ENCODE measurements at places on chromosomes 12 and 14.

DNA sequence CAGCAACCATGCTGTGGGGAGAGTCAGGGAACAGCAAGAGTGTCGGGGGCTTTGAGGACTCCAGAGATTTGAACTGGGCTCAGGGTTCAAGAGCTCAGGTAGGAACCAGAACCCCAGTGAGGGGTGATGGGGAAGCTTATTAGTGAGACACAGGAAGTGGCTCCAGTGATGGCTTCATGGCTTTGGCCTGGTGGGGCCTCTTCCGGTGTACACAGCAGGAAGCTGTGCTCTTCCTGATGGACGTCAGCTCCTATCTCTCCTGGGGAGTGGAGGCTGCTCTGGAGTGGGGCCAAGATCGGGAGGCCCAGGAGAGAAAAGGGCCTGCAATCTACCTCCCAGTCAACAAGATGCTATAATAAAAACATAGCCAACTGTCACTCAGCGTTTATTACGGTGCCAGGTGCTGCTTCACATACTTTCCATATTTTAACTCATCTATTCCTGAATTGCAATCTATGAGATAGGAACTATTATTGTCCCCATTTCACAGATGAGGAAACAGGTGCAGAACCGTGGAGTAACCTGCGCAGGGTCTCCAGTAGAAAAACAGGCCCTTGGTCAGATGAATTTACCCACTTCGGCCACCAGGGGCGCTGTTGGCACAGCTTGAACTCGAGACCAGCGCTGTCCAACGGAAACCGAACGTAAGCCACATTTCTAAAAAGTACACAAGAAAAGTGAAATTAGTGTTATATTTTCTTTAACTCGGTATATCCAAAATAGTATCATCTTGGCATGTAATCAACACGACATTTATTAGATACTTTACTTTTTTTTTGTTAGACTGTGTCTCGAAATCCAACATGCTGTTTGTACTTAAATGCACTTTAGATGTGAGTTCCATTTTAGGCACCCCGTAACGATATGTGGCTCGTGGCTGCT is 63.6 kb upstream of the DLK1 start:
- peaks cover 45% of the 10 kb centered on the region for H3K27me3 ChIP-seq
- DNase-seq = no peak
- H3K36me3 ChIP-seq = no peaks in the 10 kb centered on the region
- H3K4me3 ChIP-seq = no peak overlapping the region
- no peaks in the 10 kb centered on the region for H3K4me1 ChIP-seq
- no peak overlapping the region for H3K27ac ChIP-seq

DNA sequence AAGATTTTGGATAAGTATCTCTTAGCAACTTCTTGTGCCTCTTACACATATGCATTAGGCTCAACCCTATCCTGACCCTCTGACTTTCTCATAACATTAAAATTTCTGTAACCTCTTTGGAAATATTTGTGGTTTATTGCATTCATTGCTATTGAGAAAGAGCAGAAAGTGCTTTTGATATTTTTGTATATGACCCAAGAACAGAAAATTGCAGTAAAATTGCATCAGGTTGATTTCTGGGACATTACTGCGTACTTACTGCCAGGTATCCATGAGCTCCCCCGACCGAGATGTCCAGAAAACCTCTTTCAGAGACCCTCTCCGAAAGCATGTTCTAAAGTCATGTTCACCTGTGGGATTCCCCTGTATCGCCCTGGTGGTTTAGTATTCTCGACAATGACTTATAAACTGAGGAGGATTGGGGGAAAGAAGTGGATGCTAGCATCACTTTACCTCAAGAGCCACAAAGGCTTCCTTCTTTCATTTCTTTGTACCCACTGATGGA is 14.5 kb upstream of the IL22 start:
- H3K27ac ChIP-seq = no peak overlapping the region
- H3K36me3 ChIP-seq = no peaks in the 10 kb centered on the region
- H3K4me1 ChIP-seq = no peaks in the 10 kb centered on the region
- H3K4me3 ChIP-seq = no peak overlapping the region

DNA sequence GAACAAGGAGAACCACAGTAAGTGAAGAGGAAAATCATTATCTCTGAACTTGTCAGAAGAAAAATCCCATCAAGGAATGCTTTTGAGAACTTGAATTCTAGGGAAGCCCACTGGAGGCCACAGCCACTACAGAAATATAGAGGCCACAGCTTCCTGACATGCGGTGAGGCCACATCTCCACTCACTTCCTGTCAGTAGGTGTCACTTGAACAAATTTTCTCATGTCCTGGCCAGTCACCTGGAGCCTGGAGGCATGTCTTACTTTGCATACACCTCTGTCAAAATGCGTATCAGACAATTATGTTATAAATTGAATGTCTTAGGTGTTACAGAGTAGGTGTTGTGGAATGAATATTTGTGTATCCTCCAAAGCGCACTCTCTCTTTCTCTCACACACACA is 370.3 kb downstream of the DAD1 start:
- no peaks in the 10 kb centered on the region for H3K27me3 ChIP-seq
- H3K4me3 ChIP-seq = no peak overlapping the region
- H3K4me1 ChIP-seq = no peaks in the 10 kb centered on the region
- no peak for DNase-seq

GRCh38 chr14:70827752-70828151 is 18.4 kb upstream of the MAP3K9 start:
- no peaks in the 10 kb centered on the region for H3K36me3 ChIP-seq
- peaks cover 10% of the 10 kb centered on the region for H3K4me1 ChIP-seq
- H3K4me3 ChIP-seq = no peak overlapping the region

GRCh38 chr12:4933411-4933810 is 23.7 kb downstream of the KCNA1 start:
- H3K4me3 ChIP-seq = no peak overlapping the region
- H3K4me1 ChIP-seq = no peaks in the 10 kb centered on the region
- H3K36me3 ChIP-seq = no peaks in the 10 kb centered on the region
- DNase-seq = no peak
- H3K27me3 ChIP-seq = no peaks in the 10 kb centered on the region

- no peak for DNase-seq
- H3K27ac ChIP-seq = peak overlapping the region; percentile 47
- H3K27me3 ChIP-seq = peaks cover 5% of the 10 kb centered on the region
- no peaks in the 10 kb centered on the region for H3K36me3 ChIP-seq
- peaks cover 41% of the 10 kb centered on the region for H3K4me1 ChIP-seq
- H3K4me3 ChIP-seq = no peak overlapping the region
Observed at GRCh38 chr14:95496111-95496681, 20.3 kb downstream of the SYNE3 start.

DNA sequence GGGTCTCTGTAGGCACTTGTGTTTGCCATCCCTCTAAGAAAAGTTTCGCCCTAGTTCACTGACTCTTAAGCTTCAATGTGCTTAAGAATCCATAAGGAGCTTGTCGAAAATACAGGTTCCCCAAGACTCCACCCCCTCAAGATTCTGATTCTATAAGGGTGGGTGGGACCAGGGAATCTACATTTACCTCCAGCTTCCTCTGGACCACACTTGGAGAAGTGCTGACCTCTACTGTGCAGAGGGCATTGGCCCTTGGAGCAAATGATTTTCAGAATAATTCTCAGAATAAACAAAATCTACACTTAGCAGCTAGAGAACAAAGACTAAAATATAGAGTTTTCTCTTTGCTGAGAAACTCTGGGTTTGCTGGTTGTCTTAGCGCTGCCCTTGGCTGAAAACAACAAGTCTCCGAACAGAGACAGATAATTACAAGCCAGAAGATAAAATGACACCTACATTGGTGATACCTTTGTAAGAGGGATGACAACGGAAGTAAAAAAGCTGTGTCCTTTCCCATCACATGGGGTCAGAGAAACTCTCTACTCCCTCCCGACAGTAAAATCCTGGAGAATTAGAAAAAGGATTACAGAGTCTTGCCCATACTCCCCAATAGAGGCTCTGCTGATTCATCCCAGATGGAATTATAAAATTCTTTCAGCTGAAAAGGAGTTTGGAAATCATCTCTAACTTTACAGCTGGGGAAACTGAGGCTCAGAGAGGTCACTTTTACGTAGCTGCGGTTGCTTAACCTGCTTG is 4.8 kb downstream of the TGFB3 start:
- no peak overlapping the region for H3K4me3 ChIP-seq
- peaks cover 33% of the 10 kb centered on the region for H3K4me1 ChIP-seq
- H3K36me3 ChIP-seq = no peaks in the 10 kb centered on the region
- no peaks in the 10 kb centered on the region for H3K27me3 ChIP-seq

GRCh38 chr12:80632835-80633234 is 74.6 kb upstream of the MYF6 start:
- no peaks in the 10 kb centered on the region for H3K27me3 ChIP-seq
- H3K36me3 ChIP-seq = no peaks in the 10 kb centered on the region
- no peak overlapping the region for H3K4me3 ChIP-seq
- DNase-seq = no peak
- H3K27ac ChIP-seq = no peak overlapping the region
- peaks cover 10% of the 10 kb centered on the region for H3K4me1 ChIP-seq

DNA sequence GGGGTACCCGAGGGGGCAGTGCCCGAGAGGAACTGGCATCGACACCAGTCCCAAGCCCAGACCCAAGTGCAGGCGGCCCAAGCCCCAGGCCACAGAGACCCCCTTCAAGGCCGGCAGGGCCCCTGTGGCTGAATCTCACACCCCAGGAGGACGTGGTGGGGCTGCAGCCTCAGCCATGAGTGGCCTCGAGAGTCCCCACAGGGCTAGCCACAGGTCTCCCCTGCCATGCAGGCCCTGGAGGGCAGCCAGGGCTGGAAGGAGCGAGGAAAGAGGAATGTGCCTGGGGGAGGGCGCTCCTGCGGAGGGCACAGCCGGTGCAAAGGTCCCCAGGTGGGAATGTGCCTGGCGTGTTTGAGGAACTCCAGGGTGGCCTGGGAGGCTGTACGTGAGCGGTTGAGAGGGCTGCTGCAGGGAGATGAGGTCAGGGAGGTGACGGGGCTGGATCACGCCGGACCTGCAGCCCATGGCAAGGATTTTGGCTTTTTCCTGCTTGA is 86.1 kb downstream of the NCOR2 start:
- DNase-seq = no peak
- no peaks in the 10 kb centered on the region for H3K27me3 ChIP-seq
- no peak overlapping the region for H3K4me3 ChIP-seq

DNA sequence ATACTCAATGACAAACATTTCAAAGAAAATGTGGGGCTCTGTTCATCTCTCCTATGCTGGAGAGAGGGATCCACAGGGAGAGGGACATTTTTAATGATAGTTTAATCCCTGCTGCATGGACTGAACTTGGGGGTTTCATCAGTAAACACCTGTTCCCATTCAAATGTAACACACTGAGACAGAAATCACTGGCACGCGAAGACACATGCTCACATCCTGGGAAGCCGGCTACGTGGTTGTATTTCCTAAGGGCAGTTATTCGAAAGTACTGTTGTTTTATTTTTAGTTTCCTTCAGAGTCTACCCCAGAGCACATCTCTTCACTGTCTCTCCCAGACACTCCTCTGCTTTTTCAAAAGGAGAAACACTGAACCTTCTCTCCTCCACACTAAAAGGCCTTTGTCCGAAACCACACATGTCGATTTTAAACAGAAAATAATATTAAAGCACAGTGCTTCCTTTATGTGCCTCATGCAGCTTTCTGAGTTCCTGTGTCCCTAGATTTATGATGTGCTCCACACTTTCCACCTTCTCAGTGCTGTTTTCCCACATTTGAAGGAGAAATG is 52.8 kb downstream of the PTHLH start:
- H3K36me3 ChIP-seq = no peaks in the 10 kb centered on the region
- H3K4me3 ChIP-seq = no peak overlapping the region
- H3K4me1 ChIP-seq = no peaks in the 10 kb centered on the region

- no peaks in the 10 kb centered on the region for H3K36me3 ChIP-seq
- DNase-seq = no peak
- H3K27me3 ChIP-seq = no peaks in the 10 kb centered on the region
- H3K4me1 ChIP-seq = peaks cover 44% of the 10 kb centered on the region
- peak overlapping the region; percentile 91 for H3K27ac ChIP-seq
Observed at GRCh38 chr12:41188841-41189394, 798 bp downstream of the PDZRN4 start.

- no peaks in the 10 kb centered on the region for H3K4me1 ChIP-seq
- no peaks in the 10 kb centered on the region for H3K27me3 ChIP-seq
- no peak overlapping the region for H3K27ac ChIP-seq
- H3K36me3 ChIP-seq = no peaks in the 10 kb centered on the region
- DNase-seq = no peak
Observed at GRCh38 chr14:34883954-34884353, 8.8 kb upstream of the BAZ1A start.

- no peaks in the 10 kb centered on the region for H3K36me3 ChIP-seq
- H3K4me3 ChIP-seq = no peak overlapping the region
- no peaks in the 10 kb centered on the region for H3K27me3 ChIP-seq
- no peak overlapping the region for H3K27ac ChIP-seq
- no peaks in the 10 kb centered on the region for H3K4me1 ChIP-seq
- DNase-seq = no peak
Observed at GRCh38 chr12:23891115-23891514, 58.4 kb downstream of the SOX5 start.

- H3K4me1 ChIP-seq = peaks cover 22% of the 10 kb centered on the region
- peak overlapping the region; percentile 90 for H3K27ac ChIP-seq
- DNase-seq = peak; percentile 37
- H3K36me3 ChIP-seq = no peaks in the 10 kb centered on the region
- H3K27me3 ChIP-seq = no peaks in the 10 kb centered on the region
Observed at GRCh38 chr14:90757452-90757851, 58.8 kb downstream of the TTC7B start.

DNA sequence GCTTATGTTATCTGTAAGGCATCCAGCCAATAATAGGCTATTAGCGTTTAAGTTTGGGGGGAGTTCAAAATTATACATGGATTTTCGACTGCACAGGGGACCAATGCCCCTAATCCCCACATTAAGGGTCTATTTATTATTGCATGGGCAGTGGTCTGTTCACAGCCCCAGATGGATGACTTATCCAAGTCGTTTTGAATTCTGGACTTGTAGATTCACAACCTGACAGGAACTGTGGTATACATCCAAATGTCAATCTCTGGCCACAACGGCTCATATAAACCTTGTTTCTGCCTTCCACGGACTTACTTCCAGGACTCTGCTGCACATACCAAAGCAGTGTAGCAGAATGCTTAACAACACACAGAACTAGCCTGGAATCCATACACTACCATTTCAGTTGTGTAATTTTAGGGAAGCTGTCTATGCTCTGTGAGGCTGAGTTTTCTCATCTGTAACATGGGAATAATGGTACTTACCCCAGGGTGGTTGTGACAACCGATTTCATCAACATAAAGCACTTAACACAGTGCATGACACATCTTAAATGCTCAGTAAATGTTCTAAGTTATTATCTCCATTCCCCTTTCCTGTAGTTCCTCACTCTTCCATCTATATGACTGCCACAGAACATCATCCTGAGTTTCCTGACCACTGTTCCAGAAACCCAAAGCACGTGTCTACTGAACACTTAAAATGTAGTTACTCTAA is 3.7 kb downstream of the DDX24 start:
- no peak overlapping the region for H3K27ac ChIP-seq
- H3K4me3 ChIP-seq = peak overlapping the region; percentile 91
- peaks cover 19% of the 10 kb centered on the region for H3K36me3 ChIP-seq
- H3K27me3 ChIP-seq = no peaks in the 10 kb centered on the region
- peaks cover 56% of the 10 kb centered on the region for H3K4me1 ChIP-seq

- H3K27me3 ChIP-seq = no peaks in the 10 kb centered on the region
- H3K4me3 ChIP-seq = no peak overlapping the region
- H3K36me3 ChIP-seq = no peaks in the 10 kb centered on the region
- H3K4me1 ChIP-seq = peaks cover 7% of the 10 kb centered on the region
Observed at GRCh38 chr12:50640321-50640939, 123.5 kb upstream of the ATF1 start.

- DNase-seq = no peak
- H3K4me3 ChIP-seq = no peak overlapping the region
- no peak overlapping the region for H3K27ac ChIP-seq
Observed at GRCh38 chr14:92607702-92608429, 94.3 kb downstream of the RIN3 start.

- no peaks in the 10 kb centered on the region for H3K27me3 ChIP-seq
- DNase-seq = no peak
Observed at GRCh38 chr12:12881151-12881909, 10.0 kb upstream of the GPRC5A start.

Measured in esophagus muscularis mucosa (tissue), 4 donors.